ENCODE measurements at places on chromosomes 16 and 17. TPM values are rescaled to one million over a fixed set of nuclear protein-coding genes. Genes with fewer than 3 reads are reported as not detected.

Gene HEATR9
- total RNA-seq: 0.09 TPM

Gene AKAP1
- total RNA-seq: 67.5 TPM

Gene KCNAB3
- 2.5 TPM for total RNA-seq

Gene NAGS
- 3.6 TPM for total RNA-seq

Gene KCNJ12
- 2.4 TPM for total RNA-seq

Gene GPT2
- total RNA-seq: 44.7 TPM

- DNase-seq: no peak
Measured at GRCh38 chr17:6668727-6669425, 17.3 kb downstream of the C17orf100 start.

GRCh38 chr17:68036304-68037147 lies 991 bp downstream of the KPNA2 start:
- DNase-seq: no peak

DNA sequence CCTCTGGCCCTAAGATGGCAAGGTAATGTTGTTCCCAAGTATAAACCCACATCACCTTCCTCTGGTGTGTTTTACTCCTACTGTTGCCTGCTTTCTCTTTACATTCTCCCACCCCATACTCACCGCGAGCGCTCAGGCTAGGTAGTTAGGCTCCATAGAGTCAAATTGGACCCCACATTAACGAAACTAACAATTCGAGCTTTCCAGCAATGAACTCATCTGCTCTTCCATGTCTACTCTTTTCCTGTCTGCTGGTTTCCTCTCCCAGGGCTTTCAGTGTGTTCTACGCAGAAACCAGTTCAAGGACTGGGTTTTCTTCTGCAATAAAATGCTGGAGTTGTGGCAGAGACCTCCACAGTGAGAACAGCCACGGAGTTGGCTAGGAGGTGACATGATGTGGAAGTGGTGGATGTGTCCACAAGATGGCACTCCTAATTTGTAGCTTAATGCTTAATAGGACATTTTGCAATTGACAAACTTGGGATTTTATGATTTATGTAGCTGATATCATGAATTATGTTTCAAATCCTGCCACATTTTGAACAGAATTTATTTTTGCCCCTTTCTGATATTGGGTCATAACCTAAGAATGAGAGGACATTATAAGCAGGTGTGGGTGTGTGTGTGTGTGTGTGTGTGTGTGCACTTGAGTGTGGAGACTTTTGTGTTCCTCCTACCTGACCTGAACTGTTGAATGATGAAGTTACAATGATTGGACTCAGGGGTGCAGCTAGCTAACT lies 2.2 kb upstream of the UQCRC2 start:
- DNase-seq: no peak

DNA sequence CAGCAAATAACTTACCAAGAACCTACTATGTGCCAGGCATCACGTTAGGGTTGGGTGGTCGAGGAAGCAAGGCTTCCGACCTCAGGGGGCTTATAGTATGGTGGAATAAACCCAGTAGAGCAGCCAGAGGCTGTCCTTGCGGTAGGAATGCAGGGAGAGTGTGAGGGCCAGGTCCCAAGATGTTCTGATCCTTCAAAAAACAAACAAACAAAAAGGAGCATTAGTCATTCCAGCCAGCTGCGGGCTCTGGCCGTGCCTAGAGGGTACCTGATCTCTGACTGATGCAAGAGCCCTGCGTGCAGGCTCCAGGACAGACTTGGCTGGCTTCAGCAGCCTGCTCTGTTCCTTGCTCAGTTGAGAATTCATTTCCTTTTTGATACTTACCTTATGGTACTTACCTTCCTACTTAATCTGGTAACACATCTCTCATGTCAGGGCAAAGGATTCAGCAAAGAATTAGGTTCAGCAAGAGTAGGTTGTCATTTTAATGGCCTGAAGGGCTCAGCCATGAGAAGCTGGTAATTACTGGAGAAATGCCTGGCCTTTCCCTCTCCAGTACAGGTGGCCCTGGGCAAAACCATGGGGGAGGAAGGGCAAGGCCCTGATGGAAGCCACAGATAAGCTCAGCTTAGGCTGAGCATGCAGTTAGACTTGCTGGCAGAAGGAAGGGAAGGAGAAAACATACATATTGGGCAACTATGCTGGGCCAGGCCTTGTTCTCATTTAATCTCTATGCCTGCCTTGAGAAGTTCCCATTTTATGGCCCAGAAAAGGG lies 18.4 kb downstream of the CYB5D2 start:
- DNase-seq: no peak

DNA sequence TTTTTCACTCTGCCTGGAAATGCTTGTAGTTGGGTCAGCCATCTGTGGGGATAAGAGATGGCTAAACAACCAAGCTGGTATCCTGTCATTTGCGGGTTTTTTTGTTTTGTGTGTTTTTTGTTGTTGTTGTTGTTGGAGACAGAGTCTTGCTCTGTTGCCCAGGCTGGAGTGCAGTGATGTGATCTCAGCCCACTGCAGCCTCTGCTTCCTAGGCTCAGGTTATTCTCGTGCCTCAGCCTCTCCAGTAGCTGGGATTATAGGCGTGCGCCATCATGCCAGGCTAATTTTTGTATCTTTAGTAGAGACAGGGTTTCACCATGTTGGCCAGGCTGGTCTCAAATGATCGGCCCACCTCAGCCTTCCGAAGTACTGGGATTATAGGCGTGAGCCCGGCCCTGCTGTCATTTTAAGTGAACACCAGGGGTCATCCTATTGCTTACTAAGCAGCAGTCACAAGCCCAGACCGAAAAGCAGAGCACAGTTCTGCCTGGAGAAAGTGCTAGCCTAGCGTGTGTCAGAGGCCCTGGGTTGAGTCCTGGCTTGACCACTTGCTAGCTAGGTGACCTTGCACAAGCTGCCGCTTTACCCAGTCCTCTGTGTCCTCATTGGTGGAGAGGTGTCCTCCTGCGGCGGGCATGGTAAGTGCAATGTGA lies 4.6 kb downstream of the SMCR8 start:
- DNase-seq: no peak

- no peak for DNase-seq
Measured at GRCh38 chr16:80654094-80654862, 113.5 kb downstream of the DYNLRB2 start.

DNA sequence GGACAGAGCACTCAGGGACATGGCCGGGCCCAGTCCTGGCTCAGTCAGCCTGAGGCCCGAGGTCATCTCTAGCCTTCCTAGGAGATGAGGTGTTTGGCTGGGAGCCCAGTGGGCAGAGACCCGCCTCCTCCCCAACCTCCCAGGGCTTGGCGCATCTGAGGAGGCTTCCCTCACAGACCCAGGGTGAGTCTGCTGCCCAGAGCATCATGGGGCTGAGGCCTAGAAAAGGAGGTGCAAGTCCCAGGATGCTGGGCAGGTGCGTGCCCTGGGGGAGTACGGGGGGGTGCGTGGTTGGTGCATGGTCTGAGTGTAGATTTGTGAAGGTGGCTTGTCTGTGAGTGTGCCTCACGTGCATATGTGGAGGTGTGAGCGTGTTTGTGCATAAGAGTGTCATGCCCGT lies 4.7 kb downstream of the PDE6G start:
- peak; percentile 43 for DNase-seq

DNA sequence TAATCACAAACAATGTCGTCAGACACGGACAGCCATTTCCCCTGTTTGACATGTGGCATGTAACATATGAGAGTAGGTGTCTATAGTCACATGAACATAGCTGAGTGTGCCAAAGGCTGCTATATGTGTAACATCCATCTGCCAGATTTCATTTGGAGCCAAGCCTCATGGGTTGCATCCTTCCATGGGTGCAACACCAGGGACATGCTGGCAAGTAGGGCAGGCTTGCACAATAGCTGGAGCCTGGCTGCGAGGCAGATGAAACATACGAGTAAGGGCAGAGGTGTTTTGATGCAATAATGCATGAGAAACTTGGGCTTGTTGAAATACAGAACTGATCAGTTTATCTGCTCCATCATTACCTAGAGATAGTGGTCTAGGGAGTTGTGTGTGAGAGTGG lies 9.0 kb upstream of the ZNF689 start:
- no peak for DNase-seq

DNA sequence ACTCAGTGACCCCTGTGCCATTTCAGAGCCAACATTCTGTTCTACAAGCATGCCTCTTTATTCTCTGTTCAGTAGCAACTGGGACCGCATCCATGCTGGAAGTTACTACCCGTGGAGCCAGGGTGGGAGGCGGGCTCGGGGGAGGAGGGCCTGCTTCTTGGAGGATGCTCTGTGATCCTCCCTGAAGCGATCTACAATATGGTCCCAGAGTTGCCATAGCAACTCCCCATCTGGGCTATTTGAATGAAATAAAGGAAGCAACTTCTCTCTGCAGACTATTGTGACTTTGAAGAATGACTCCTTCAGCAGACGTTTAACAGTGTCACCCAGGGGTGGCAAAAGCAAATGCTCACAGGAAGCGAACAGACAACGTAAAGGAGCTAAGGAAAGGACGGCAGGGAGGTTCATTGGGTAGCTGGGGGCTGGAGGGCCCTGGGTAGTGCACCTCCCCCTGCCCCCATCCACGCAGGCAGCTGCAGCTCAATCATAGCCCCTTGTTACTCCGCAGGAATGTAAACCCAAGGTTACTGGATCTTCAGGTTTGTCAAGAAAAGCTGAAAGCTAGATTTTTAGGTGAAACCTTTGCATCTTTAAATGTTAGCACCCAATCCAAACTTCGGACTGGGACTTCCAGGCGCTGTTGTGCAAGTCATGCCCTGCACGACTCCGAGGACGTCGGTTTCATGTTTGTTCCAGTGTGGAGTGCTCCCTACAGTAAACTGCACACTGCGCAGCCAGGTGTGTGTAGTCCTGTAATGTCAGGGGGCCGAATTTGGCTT lies 51.1 kb upstream of the MEAK7 start:
- no peak for DNase-seq

- DNase-seq: no peak
Measured at GRCh38 chr17:28240688-28241340, 78.2 kb upstream of the TMEM97 start.

GRCh38 chr17:16108386-16108785 lies 106.9 kb downstream of the NCOR1 start:
- DNase-seq: no peak

DNA sequence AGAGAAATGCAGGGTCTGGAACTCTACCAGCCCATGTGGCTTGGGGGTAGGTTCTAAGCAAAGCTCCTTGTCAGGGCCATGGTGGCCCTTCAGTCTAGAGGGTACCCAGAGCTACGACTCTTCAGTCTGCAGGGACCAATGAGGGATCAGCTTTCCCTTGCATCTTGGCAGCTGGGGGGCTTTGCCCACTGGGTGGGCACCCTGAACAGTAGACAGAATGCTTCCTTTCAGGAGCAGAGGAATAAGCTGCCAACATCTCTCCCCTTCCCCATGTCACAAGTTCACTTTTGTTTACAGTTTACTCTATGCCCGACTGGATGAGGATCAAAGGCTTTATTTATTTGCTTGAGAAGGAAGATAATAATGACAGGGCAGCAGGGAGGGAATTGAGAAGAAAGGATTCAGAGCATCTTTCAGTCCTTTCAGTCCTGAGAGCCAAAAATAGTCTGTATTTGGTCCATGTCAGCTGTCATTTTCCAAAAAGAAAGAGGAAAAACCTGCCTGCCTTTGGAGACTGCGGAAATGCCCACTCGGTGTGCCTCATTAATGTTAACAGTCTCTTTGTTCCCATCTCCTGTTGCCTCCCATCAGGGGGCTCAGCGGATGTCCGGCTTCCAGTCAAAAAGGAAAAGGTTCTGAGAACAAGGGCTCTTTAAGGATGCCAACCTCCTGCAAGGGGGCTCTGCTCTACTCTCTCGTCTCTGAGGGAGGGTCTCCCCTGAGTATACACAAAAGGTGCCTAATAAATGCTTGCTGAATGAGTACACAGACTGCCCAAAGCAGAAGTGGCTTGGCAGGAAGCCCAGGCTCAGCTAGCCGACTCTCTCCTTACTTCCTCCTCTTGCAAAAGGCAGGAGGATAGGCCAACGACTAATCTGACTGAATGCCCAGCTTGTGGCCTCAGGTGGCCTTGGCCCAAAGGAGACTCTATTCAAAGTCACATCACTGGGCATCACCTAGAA lies 17.1 kb downstream of the TRAF4 start:
- peak; percentile 78 for DNase-seq

- DNase-seq: no peak
Measured at GRCh38 chr17:15119968-15120367, 145.2 kb downstream of the PMP22 start.

GRCh38 chr16:85917012-85917411 lies 18.1 kb downstream of the IRF8 start:
- no peak for DNase-seq

All from mucosa of gallbladder (tissue), 1 donor.